ENCODE measurements at places on chromosomes 1 and 21. TPM values are rescaled to one million over a fixed set of nuclear protein-coding genes. Genes with fewer than 3 reads are reported as not detected.

Gene TMEM125
- total RNA-seq, result not detected

DNA sequence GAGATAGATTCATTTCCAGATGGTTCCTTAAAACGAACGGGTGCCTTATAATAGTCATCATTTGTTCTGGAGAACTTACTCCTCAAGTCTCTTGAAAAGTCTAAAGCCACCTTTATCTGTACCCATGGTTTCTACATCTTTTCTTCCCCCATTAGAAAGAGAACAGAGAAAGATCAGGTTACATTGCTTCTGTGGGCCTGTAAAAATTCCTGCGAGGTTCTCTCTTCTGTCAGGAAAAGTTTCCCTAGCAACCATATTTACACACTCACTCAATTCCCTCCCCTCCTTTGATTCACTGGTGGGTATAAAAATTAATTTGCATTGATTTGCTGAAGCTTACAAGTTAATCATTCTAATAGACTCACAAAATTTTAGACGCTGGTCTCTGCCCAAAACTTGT, 6.7 kb downstream of the PHC2 start:
- H3K4me1 ChIP-seq, result no peaks in the 10 kb centered on the region
- H3K4me3 ChIP-seq, result no peak overlapping the region
- peaks cover 42% of the 10 kb centered on the region for H3K27me3 ChIP-seq

- peaks cover 6% of the 10 kb centered on the region for H3K36me3 ChIP-seq
- no peak for DNase-seq
- peak overlapping the region; percentile 85 for H3K4me3 ChIP-seq
- no peaks in the 10 kb centered on the region for H3K27me3 ChIP-seq
Measured at GRCh38 chr21:31162827-31163226, 124.6 kb upstream of the KRTAP19-8 start.

GRCh38 chr1:32715901-32716311, 13.3 kb upstream of the SYNC start:
- no peak overlapping the region for H3K27ac ChIP-seq
- H3K4me3 ChIP-seq, result no peak overlapping the region
- no peak for DNase-seq
- H3K27me3 ChIP-seq, result no peaks in the 10 kb centered on the region

DNA sequence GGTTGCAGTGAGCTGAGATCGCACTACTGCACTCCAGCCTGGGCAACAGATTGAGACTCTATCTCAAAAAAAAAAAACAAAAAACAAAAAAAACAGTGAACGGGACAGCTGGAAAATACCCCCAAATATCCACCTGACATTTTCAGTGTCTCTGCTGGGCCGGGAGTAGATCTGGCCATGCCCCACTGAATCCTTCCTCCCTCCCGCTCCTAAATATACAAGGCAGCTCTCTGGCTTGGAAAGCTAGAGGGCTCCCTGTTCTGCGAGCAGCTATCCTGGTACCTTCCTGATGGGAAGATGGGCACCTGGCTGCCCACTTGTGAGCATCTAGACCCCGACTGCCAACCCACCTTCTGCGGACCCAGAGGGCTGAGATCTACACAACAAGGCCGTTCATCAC, 21.4 kb downstream of the SPSB1 start:
- no peak for DNase-seq
- no peaks in the 10 kb centered on the region for H3K27me3 ChIP-seq
- no peaks in the 10 kb centered on the region for H3K36me3 ChIP-seq
- H3K4me3 ChIP-seq, result peak overlapping the region; percentile 12
- peaks cover 20% of the 10 kb centered on the region for H3K4me1 ChIP-seq

DNA sequence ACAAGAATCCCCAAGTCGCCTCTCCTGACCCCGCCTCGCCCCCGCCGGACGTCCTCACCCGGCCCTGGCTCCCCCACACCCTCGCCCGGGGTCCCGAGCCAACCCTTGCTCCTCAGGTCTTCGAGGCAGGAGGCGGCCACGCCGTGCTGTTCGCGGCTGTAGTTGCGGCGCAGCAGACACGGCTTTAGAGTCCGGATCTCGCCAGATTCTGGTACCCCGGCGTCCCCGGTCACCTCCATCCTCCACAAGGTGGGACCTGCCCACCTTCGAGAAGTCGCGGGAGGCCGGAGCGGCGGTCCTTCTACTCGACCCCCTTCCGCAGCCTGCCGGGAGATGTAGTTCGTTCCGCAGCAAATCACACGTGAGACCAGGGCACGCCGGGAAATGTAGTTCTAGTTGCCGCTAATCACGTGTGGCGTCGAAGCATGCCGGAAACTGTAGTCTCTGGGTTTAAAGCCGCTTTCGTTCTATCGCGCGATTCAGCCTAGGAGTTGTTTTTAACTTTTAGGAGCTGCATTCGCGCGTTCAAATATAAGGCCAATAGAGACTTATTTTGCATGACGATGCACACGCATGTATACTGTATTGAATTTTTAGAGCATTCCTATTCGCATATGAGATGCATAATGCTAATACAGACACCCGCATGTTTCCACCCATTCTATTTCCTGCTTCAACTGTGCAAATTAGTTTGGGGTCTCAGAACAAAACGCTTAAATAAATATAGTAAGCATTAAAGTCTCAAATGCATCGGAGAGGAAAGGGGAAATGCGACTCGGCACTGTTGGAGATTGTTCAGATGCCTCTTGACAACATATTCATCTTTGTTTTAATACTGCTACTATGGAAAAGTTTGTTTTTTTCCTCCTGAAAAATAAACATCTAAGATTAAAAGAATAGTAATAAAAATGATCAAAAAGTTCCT, at the start of gene DFFA:
TSS of gene DFFA (minus strand) at position 310 of the 925 bp plus-strand sequence. CDS start at position 239, 71 bp downstream.
- H3K27me3 ChIP-seq, result no peaks in the 10 kb centered on the region
- peaks cover 28% of the 10 kb centered on the region for H3K4me1 ChIP-seq
- peak within 1 kb of the TSS; percentile 97 for H3K4me3 ChIP-seq
- peak within 1 kb of the TSS; percentile 67 for H3K27ac ChIP-seq
- peak; percentile 81 for DNase-seq

DNA sequence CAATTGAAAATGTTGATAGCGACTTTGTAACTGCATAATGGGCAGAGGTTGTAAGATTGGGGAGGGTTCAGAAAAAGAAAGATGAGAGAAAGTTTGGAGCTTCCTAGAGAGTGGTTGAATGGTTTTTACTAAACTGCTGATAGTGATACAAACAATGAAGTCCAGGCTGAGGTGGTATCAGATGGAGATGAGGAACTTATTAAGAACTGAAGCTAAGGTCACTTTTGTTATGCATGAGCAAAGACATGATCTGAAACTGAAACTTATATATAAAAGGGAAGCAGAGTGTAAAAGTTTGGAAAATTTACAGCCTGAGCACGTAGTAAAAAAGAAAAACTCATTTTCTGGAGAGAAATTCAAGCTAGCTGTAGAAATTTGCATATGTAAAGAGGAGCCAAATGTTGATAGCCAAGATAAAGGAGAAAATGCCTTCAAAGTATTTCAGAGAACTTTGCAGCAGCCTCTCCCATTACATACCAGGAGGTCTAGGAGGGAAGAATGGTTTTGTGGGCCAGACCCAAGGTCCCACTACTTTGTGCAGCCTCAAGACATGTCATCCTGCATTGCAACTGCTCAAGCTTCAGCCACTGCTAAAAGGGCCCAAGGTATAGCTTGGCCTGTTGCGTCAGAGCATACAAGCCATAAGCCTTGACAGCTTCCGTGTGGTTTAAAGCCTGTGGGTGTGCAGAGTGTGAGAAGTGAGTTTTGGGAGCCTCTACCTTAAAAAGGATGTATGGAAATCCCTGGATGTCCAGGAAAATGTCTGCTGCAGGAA, 843.9 kb downstream of the AMY1C start:
- H3K4me3 ChIP-seq, result no peak overlapping the region
- no peaks in the 10 kb centered on the region for H3K36me3 ChIP-seq
- no peak overlapping the region for H3K27ac ChIP-seq
- no peak for DNase-seq
- no peaks in the 10 kb centered on the region for H3K27me3 ChIP-seq

- no peak for DNase-seq
- no peak overlapping the region for H3K4me3 ChIP-seq
- peaks cover 34% of the 10 kb centered on the region for H3K27me3 ChIP-seq
Measured at GRCh38 chr1:200714504-200715187, 24.0 kb upstream of the CAMSAP2 start.

- H3K27me3 ChIP-seq, result peaks cover 93% of the 10 kb centered on the region
- no peak for DNase-seq
- H3K27ac ChIP-seq, result no peak overlapping the region
Measured at GRCh38 chr1:156433602-156434001, 64.6 kb downstream of the RHBG start.

DNA sequence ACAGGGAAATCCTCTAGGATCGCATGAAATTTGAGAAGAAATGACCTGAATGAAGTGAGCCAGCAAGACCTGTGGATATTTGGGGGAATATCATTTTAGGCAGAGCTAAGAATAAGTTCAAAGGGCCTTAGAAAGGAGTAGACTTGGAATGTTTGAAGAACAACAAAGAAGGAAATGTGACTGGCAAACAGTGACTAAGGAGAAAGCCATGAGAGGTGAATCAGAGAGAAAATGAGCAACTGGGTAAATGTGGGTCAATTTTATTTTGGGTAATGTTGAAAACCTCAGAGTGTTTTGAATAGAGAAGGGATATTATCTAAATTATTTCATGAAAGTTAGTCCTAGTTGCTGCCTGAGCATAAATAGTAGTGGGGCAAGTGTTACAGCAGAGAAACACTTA, 672.8 kb downstream of the LMO4 start:
- no peaks in the 10 kb centered on the region for H3K36me3 ChIP-seq
- H3K27me3 ChIP-seq, result peaks cover 21% of the 10 kb centered on the region
- H3K4me1 ChIP-seq, result no peaks in the 10 kb centered on the region
- H3K27ac ChIP-seq, result no peak overlapping the region

Data from T-helper 17 cell (primary cell).